ENCODE measurements at places on chromosomes 6 and 20.

GRCh38 chr6:137761072-137761471 is 106.0 kb upstream of the TNFAIP3 start:
- no peak for DNase-seq

- no peak for DNase-seq
Observed at GRCh38 chr6:161971043-161971442, 697.2 kb upstream of the AGPAT4 start.

GRCh38 chr20:44302736-44303135 is 8.3 kb downstream of the FITM2 start:
- no peak for DNase-seq

DNA sequence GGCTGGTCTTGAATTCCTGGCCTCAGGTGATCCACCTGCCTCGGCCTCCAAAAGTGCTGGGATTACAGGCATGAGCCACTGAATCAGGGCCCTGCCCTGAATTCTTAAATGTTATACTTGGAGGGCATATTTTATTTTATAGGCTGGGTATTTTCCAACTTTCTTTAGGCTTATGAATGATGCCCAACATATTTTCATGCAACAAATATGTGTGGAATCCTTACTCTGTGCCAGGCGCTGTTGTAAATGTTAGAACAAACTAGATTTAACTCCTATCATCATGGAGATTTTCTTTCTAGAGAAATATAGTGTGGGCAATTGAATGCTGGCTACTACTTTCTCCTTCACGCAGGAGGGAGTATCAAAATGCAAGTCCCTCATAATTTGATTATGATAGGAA is 71.2 kb downstream of the SAMD5 start:
- DNase-seq = no peak

DNA sequence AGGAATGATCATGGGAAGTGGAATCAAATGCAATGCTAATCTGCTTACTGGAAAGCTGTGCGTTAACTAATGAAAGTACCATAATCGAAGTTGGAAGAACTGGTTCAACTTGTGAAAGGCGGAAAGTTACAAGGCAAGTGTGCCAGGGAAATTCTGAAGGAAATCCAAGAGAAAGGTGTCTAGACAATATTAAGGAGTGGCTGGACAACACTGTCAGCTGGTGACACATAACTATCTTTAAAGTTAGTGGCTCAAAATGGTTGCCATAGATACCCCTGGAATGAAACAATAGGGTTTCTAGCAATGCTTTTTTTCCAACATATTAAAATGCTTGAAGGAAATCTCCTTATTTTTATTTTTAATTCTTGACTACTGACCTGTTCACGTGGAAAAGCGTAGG is 90.4 kb downstream of the BMP2 start:
- no peak for DNase-seq

- peak; percentile 70 for DNase-seq
Observed at GRCh38 chr6:46734867-46735719, at the start of gene PLA2G7. PLA2G7 (minus strand) TSS chr6:46735375; CDS start chr6:46722891, 12,484 bp downstream.

- no peak for DNase-seq
Observed at GRCh38 chr20:13991311-13991710, 897 bp upstream of the SEL1L2 start.

- no peak for DNase-seq
Observed at GRCh38 chr6:105624021-105624420, 221.1 kb upstream of the PREP start.

GRCh38 chr6:157867155-157867559 is 44.1 kb downstream of the SNX9 start:
- no peak for DNase-seq

DNA sequence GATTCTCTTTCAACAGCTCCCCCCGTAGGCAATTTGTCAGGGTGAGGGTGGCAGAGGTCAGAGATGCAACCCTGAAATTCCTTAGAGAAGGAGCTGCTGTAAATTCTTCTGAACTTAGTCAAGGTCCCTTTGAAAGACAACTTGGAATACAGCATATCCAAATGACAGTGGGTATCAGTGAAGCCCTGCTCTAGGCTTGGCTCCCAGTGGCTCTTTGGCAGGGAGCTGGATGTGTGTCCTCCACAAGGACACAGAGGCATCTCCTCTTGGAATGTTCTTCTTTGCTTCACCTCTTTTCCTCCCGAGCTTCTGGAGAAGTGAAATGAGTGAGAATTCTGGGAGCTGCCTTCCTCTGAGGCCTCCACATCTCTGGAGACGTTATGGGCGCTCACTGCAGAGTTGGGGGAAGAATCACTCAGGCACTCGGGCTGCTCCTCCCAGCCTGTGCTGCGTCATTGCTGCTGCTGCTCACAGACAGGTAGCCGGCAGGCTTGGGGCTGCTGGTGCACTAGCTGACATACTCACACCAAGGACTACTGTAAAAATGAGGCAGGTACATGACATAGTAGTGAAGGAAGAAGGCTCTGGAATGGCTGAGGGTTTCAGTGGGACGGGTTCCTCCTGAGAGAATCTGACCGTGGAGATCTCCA is 34.1 kb downstream of the DYNLT1 start:
- no peak for DNase-seq

GRCh38 chr6:151436802-151437201 is 15.1 kb downstream of the RMND1 start:
- DNase-seq = no peak

DNA sequence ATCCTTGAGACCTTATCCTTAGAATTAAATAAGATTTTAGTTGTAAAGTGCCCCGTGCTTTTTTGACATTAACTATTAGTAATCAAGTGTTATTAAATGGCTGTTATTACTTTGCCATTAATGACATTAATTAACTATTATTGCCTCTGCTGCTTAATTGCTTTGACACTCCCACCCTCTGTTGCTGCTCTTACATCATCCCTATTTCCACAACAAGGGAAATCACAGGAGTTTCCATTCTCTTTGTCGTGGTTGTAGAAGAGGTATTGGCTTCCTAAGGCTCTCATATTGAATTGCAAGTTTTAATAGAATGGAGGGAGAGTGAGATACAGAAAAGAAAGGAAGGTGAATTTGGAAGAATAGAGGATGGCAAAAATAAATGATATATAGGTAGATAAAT is 545.8 kb downstream of the MMUT start:
- DNase-seq = no peak

DNA sequence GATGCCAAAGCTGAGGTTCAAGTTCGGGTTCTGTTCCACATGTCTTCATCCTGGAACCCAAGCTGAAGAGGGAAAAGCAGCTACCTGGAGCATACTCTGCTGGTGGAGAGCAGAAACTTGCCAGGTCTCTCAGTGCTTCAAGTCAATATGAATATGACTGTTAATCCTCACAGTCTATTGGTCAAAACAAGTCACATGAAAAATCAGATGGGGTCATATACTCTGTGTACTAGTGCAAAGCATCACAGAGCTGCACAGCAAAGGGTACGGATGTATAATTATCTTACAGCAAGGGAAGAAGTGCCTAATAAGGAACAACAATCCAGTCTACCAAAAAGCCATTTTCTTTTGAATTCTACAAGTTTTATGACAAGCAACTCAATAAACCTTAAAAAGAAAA is 11.6 kb downstream of the NCOA7 start:
- DNase-seq = no peak

- no peak for DNase-seq
Observed at GRCh38 chr20:41784209-41784958, 166.2 kb upstream of the CHD6 start.

DNA sequence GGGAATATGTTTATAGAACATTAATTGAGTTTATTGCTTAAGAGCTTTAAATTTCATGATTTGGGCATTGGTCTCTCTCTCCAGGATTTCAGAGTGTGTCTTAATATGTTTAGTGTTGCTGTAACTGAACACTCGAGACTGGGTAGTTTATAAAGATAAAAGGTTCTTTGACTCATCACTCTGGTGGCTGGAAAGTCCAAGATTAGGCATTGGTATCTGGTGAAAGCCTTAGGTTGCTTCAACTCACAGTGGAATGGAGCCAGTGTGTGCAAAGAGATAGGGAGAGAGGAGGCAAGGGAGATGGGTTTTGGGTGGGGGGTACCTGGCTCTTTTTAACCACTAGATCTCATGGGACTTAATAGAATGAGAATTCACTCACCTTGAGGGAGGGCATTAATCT is 35.6 kb upstream of the DTNBP1 start:
- DNase-seq = no peak

GRCh38 chr6:138765896-138766655 is 7.5 kb upstream of the CCDC28A start:
- DNase-seq = no peak
